Activated naive CD8-positive, alpha-beta T cell treated with anti-CD3 and anti-CD28 coated beads, Interleukin-2, amount 10 ng/mL, durations not matched to agents 7 days and 5 days (primary cell): ENCODE measurements at places on chromosomes 5 and 9. TPM values are rescaled to one million over a fixed set of nuclear protein-coding genes. Genes with fewer than 3 reads are reported as not detected.

GRCh38 chr5:67515762-67516161 is 319.2 kb upstream of the CD180 start:
- peaks cover 3% of the 10 kb centered on the region for H3K27me3 ChIP-seq
- H3K36me3 ChIP-seq = peaks cover 14% of the 10 kb centered on the region
- peak; percentile 30 for DNase-seq
- H3K27ac ChIP-seq = peak overlapping the region; percentile 91

DNA sequence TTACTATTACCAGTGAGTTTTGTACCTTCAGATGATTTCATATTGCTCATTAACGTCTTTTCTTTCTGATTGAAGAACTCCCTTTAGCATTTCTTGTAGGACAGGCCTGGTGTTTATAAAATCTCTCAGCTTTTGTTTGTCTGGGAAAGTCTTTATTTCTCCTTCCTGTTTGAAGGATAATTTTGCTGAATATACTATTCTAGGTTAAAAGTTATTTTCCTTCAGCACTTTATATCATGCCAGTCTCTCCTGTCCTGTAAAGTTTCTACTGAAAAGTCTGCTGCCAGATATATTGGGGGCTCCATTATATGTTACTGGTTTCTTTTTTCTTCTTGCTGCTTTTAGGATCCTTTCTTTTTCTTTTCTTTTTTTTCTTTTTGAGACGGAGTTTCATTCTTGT is 13.3 kb downstream of the CDK7 start:
- no peak for DNase-seq
- no peak overlapping the region for H3K27ac ChIP-seq

DNA sequence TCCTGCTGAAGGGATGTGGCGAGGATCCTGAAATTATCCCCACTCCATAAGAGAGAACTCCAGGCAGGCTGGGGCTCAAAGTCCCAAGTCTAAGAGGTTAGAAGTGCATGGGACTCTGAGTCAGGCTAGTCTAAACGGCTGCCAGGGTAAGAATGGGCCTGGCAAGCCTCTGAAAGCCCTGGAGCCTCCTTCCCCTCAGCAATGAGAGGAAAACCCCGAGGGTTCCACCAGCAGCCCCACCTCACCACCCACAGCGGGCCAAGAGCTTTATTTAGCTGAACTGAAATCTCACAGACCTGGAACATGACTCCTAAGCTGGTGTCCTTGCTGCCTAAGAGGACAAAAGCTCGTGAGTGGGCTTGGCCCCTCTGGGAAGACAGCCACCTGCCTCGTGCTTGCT is 135.5 kb downstream of the SEC61B start:
- DNase-seq = no peak
- peaks cover 42% of the 10 kb centered on the region for H3K27me3 ChIP-seq
- H3K36me3 ChIP-seq = no peaks in the 10 kb centered on the region
- H3K4me1 ChIP-seq = peaks cover 2% of the 10 kb centered on the region
- H3K4me3 ChIP-seq = no peak overlapping the region

GRCh38 chr9:87812375-87813118 is 70.1 kb upstream of the SPATA31E1 start:
- H3K4me3 ChIP-seq = no peak overlapping the region
- DNase-seq = no peak
- H3K4me1 ChIP-seq = peaks cover 1% of the 10 kb centered on the region
- H3K36me3 ChIP-seq = no peaks in the 10 kb centered on the region

DNA sequence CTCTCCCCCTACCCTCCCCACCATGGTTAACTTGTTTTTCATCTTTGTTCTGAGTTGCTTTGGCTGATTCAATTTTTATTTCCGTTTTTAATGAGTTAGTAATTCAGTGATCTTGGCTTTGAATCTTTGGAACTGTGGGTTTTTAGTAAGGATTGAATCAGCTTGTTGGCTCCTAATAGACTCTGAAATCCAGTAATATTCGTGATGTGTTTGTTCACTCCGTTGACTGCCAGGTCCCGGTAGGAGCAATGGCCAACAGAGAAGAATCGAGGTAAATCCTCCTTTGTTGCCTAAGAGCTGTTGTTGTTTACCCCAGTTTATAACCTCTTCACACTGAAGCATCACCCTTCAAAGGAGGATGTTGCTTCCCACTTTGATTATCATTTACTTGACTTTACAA is 92.7 kb downstream of the PCSK1 start:
- peaks cover 15% of the 10 kb centered on the region for H3K27me3 ChIP-seq
- no peak overlapping the region for H3K27ac ChIP-seq
- no peak for DNase-seq
- peaks cover 9% of the 10 kb centered on the region for H3K4me1 ChIP-seq
- H3K4me3 ChIP-seq = no peak overlapping the region
- no peaks in the 10 kb centered on the region for H3K36me3 ChIP-seq

DNA sequence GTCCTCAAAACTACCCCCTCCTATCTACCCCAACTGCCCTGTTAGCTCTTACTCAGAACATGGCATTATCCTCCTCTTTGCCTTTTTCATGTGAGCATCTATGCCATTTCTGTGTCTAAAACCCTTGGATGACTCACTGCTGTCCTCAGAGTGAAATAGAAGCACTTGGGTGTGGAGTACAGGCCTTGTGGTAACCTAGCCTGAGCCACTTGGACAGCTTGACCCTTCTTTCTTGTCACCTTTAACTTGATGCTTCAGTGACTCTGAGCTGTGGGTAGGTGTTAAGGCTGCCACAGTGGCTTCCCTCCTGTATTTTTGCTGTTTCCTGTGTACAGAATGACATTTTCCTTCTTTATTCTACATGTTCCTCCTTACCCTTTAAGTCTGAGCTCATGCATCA is 391.4 kb downstream of the SH3GL2 start:
- no peak overlapping the region for H3K27ac ChIP-seq
- no peak overlapping the region for H3K4me3 ChIP-seq
- H3K4me1 ChIP-seq = no peaks in the 10 kb centered on the region
- no peak for DNase-seq
- no peaks in the 10 kb centered on the region for H3K36me3 ChIP-seq

GRCh38 chr5:172765766-172766286 is 5.2 kb downstream of the DUSP1 start:
- peak overlapping the region; percentile 82 for H3K27ac ChIP-seq
- H3K27me3 ChIP-seq = peaks cover 5% of the 10 kb centered on the region
- DNase-seq = no peak
- peak overlapping the region; percentile 81 for H3K4me3 ChIP-seq

DNA sequence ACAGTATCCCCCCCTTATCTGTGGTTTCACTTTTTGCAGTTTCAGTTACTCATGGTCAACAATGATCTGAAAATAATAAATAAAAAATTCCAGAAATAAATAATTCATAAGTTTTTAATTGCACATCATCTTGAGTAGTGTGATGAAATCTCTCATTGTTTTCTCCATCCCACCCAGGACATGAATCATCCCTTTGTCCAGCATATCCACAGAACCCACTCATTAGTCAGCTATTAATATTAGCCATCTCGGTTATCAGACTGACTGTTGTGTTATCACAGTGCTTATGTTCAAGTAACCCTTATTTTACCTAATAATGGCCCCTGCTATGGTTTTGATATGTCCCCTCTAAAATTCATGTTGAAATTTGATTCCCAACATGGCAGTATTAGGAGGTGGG is 40.7 kb downstream of the FAM114A2 start:
- no peaks in the 10 kb centered on the region for H3K27me3 ChIP-seq
- no peak overlapping the region for H3K27ac ChIP-seq
- peaks cover 24% of the 10 kb centered on the region for H3K36me3 ChIP-seq
- no peak overlapping the region for H3K4me3 ChIP-seq

- H3K4me3 ChIP-seq = no peak overlapping the region
- peaks cover 2% of the 10 kb centered on the region for H3K4me1 ChIP-seq
- no peaks in the 10 kb centered on the region for H3K36me3 ChIP-seq
- H3K27ac ChIP-seq = no peak overlapping the region
- DNase-seq = no peak
Observed at GRCh38 chr9:14342736-14343135, 28.8 kb upstream of the NFIB start.

- H3K4me3 ChIP-seq = no peak overlapping the region
- peaks cover 21% of the 10 kb centered on the region for H3K4me1 ChIP-seq
- H3K27ac ChIP-seq = peak overlapping the region; percentile 28
Observed at GRCh38 chr9:113592876-113593575, 129.5 kb downstream of the RGS3 start.

GRCh38 chr5:56608217-56608925 is 207.0 kb upstream of the MAP3K1 start:
- no peak for DNase-seq
- peaks cover 28% of the 10 kb centered on the region for H3K36me3 ChIP-seq

- no peak overlapping the region for H3K27ac ChIP-seq
- peaks cover 9% of the 10 kb centered on the region for H3K4me1 ChIP-seq
- no peaks in the 10 kb centered on the region for H3K27me3 ChIP-seq
- peaks cover 23% of the 10 kb centered on the region for H3K36me3 ChIP-seq
- no peak overlapping the region for H3K4me3 ChIP-seq
Observed at GRCh38 chr5:431001-431710, 11.8 kb upstream of the EXOC3 start.

DNA sequence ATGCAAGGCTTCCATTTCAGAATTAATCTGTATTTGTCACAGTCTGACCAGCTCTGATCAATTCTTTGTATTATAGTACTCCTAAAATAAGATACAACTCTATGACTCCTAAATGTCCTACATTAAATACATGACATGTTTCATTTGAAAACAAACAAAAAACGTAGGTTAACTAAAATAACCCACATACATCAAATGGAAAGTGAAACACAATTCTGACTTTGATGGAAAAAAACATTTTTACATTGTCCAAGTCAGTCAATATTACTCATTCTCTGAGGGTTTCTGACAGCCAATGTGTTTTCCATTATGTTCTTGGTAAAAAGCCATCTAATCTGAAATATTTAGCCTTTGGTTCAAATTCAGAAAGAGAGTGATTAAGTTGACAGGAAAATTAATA is 8.7 kb downstream of the HMGCS1 start:
- no peak for DNase-seq
- peak overlapping the region; percentile 30 for H3K4me3 ChIP-seq
- H3K27ac ChIP-seq = no peak overlapping the region

GRCh38 chr5:176447591-176447977 is 601 bp upstream of the FAF2 start:
- peaks cover 3% of the 10 kb centered on the region for H3K27me3 ChIP-seq
- H3K4me1 ChIP-seq = peaks cover 24% of the 10 kb centered on the region
- H3K36me3 ChIP-seq = peaks cover 2% of the 10 kb centered on the region
- no peak for DNase-seq
- peak overlapping the region; percentile 98 for H3K4me3 ChIP-seq
- H3K27ac ChIP-seq = peak overlapping the region; percentile 97

GRCh38 chr9:3962496-3962895 is 337.4 kb downstream of the GLIS3 start:
- no peaks in the 10 kb centered on the region for H3K4me1 ChIP-seq
- no peak overlapping the region for H3K4me3 ChIP-seq
- no peak for DNase-seq
- no peaks in the 10 kb centered on the region for H3K36me3 ChIP-seq

DNA sequence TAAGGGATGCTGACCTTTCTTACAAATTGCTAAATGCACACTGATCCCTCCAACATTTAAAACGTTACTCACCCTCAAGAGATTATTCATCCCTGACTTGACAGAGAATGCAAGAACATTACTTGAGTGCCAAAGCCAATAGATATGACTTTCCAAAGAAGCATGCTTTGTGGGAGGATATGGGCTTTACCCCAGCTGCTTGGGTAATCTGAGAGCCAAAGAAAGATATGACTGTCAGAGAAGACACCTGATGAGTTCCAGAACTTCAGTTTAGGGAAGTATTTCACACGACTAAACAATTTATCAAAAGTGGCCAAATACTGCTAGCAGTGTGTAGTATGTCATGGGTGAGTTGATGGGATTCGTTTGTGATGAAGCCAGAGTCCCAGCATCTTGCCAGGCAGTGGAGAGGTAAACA is 7.4 kb upstream of the SPDL1 start:
- DNase-seq = no peak
- no peak overlapping the region for H3K27ac ChIP-seq
- no peak overlapping the region for H3K4me3 ChIP-seq
- no peaks in the 10 kb centered on the region for H3K4me1 ChIP-seq

- H3K27ac ChIP-seq = no peak overlapping the region
- no peaks in the 10 kb centered on the region for H3K4me1 ChIP-seq
- peaks cover 17% of the 10 kb centered on the region for H3K36me3 ChIP-seq
- H3K4me3 ChIP-seq = no peak overlapping the region
Observed at GRCh38 chr5:82074950-82075349, 103.1 kb downstream of the ATG10 start.

- no peak overlapping the region for H3K4me3 ChIP-seq
- peaks cover 6% of the 10 kb centered on the region for H3K4me1 ChIP-seq
- H3K27ac ChIP-seq = no peak overlapping the region
- H3K27me3 ChIP-seq = no peaks in the 10 kb centered on the region
Observed at GRCh38 chr9:121289772-121290370, 21.9 kb downstream of the GSN start.

GRCh38 chr5:85967681-85968080 is 650.1 kb upstream of the COX7C start:
- no peak for DNase-seq
- H3K4me3 ChIP-seq = no peak overlapping the region
- H3K27me3 ChIP-seq = no peaks in the 10 kb centered on the region
- H3K27ac ChIP-seq = no peak overlapping the region
- H3K36me3 ChIP-seq = no peaks in the 10 kb centered on the region

DNA sequence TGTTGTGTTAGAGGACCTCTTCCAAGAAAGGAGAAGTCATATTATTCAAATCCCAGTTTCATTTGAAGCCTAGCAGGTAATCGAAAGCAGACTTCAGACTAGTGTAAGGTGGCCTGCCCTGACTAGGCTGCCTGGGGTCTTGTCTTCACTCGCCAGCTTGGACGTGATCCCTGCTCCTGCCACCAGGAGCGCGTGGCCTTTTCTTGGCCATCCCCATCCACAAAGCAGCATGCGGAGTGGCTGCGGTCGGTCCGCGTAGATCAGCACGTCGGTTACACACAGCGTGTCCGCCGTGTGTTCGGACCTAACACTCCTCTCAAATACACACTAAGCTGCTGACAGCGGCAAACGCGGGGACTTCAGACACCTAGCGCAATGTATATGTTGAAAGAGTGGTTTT is 37.3 kb downstream of the CFAP77 start:
- H3K27ac ChIP-seq = no peak overlapping the region
- peaks cover 68% of the 10 kb centered on the region for H3K27me3 ChIP-seq

DNA sequence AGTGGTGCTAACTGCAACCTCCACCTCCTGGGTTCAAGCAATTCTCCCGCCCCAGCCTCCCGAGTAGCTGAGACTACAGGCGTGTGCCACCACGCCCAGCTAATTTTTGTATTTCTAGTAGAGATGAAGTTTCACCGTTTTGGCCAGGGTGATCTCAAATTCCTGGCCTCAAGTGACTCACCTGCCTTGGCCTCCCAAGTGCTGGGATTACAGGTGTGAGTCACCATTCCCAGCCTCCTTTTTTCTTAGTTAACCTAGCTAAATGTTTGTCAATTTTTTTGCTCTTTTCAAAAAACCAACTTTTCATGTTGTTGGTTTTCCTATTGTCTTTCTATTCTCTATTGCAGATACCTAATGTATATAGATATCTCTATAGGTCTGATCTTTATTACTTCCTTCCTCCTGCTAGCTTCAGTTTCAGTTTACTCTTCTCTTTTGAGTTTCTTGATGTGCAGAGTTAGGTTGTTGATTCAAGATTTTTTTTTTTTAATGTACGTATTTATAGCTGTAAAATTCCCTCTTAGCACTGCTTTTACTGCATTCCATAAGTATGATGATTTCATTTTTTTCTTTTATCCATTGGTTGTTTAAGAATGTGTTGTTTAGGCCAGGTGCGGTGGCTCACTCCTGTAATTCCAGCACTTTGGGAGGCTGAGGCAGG is 32.9 kb downstream of the FGD3 start:
- peaks cover 41% of the 10 kb centered on the region for H3K4me1 ChIP-seq
- no peak for DNase-seq
- H3K36me3 ChIP-seq = peaks cover 75% of the 10 kb centered on the region
- H3K27me3 ChIP-seq = no peaks in the 10 kb centered on the region
- peak overlapping the region; percentile 84 for H3K27ac ChIP-seq

Gene DBH
- not detected for total RNA-seq

Gene RACK1
- 1,808 TPM for total RNA-seq

Gene FCHSD1
- total RNA-seq = 98.3 TPM

Gene CCDC171
- 2.7 TPM for total RNA-seq

Gene DRD1
- not detected for total RNA-seq

Gene PRR16
- total RNA-seq = not detected

Gene FLT4
- 13.2 TPM for total RNA-seq

Gene TMEFF1
- total RNA-seq = not detected
